ENCODE measurements at places on chromosomes 2 and 18. TPM values are rescaled to one million over a fixed set of nuclear protein-coding genes. Genes with fewer than 3 reads are reported as not detected.
A peak's percentile ranks its signal among the peaks of the same experiment; 100 is the strongest.

GRCh38 chr2:15006667-15007066, 374.1 kb downstream of the LRATD1 start:
- H3K4me3 ChIP-seq = no peak overlapping the region
- H3K27me3 ChIP-seq = no peaks in the 10 kb centered on the region
- DNase-seq = no peak

DNA sequence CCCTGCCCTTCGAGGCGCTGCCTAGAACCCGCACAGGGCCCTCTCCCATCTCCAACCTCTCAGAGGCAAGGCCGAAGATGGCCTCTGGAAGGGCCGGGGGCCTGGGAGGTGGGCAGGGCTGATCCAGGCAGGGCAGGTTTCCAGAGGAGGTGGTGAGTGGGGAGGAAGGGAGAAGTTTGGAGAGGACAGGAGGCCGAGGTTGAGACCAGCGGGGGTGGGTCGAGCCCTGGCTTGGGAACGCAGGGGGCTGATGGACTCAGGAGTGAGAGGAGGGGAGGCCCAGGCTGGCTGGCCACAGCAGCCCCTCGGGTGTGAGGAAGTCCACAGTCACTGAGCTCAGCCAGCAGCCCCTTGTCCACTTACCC, 10.5 kb downstream of the CAPN10 start:
- peak; percentile 62 for DNase-seq
- peaks cover 30% of the 10 kb centered on the region for H3K4me1 ChIP-seq
- H3K27me3 ChIP-seq = no peaks in the 10 kb centered on the region
- H3K27ac ChIP-seq = no peak overlapping the region
- no peaks in the 10 kb centered on the region for H3K36me3 ChIP-seq
- H3K4me3 ChIP-seq = no peak overlapping the region

- H3K4me1 ChIP-seq = peaks cover 7% of the 10 kb centered on the region
- H3K27me3 ChIP-seq = no peaks in the 10 kb centered on the region
- no peak for DNase-seq
- no peak overlapping the region for H3K27ac ChIP-seq
- H3K4me3 ChIP-seq = no peak overlapping the region
These were observed 44.7 kb downstream of the TMEM18 start for GRCh38 chr2:632471-632870.

ERICH2 gene
- total RNA-seq = not detected

- H3K4me3 ChIP-seq = no peak overlapping the region
- no peaks in the 10 kb centered on the region for H3K4me1 ChIP-seq
- DNase-seq = no peak
- H3K36me3 ChIP-seq = no peaks in the 10 kb centered on the region
- peak overlapping the region; percentile 48 for H3K27ac ChIP-seq
These were observed 121.1 kb upstream of the PID1 start for GRCh38 chr2:229392196-229392595.

TFPI gene
- total RNA-seq = 78.8 TPM

GRCh38 chr18:68803356-68803755, 5.5 kb downstream of the CCDC102B start:
- H3K36me3 ChIP-seq = no peaks in the 10 kb centered on the region
- H3K4me1 ChIP-seq = no peaks in the 10 kb centered on the region
- no peak overlapping the region for H3K4me3 ChIP-seq
- peak; percentile 92 for DNase-seq
- no peak overlapping the region for H3K27ac ChIP-seq

CHRND gene
- total RNA-seq = not detected

Measured in sigmoid colon (tissue), 7 donors.